ENCODE measurements at places on chromosomes 3 and 15.

DNA sequence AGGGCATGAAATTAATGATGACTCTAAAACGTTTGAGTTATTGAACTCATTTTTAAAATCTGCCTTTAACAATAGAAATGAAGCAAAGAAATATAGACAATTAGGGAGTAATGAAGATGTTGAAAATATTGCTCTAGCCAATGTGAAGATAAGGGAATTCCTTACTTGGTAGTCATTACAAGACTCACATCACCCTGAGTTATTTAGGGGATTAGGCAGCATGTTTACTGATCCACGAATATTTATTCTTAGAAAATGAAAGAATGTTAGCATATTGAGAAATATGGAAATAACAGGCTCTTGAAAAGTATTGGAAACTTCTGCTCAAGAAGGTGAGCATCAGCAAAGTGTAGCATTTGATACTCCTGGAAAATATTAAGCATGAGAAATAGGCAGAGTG lies 398.1 kb upstream of the ARPP21 start:
- no peak for DNase-seq

DNA sequence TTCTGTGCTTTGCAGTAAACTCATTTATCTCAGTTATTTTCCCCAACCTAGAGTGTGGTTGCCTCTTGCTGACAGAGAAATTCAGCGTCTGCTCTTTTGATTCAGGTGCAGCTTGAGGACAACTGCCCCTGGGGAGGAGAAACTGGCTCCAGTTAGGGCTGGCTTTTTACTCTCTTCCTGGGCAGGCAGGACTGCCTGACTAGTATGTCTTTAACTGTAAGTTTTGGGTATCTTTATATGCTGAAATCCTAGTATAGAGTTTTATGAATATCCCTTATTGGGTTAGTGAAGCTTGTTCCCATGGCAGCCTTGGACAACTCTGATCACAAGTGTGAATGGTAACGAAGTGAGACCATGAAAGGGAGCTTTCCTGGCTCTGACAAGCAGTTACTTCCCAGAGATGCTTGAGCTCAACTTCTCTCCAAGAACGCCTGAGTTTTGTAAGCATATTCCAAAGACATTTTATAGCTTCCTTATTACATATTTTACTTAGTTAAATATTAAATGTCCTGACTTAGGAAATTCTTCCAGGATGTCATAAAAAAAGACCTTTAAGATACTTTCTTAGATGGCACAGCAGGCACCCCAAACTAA lies 27.1 kb downstream of the CCNB2 start:
- DNase-seq: no peak

GRCh38 chr3:40911264-40911663 lies 288.0 kb upstream of the CTNNB1 start:
- DNase-seq: no peak

DNA sequence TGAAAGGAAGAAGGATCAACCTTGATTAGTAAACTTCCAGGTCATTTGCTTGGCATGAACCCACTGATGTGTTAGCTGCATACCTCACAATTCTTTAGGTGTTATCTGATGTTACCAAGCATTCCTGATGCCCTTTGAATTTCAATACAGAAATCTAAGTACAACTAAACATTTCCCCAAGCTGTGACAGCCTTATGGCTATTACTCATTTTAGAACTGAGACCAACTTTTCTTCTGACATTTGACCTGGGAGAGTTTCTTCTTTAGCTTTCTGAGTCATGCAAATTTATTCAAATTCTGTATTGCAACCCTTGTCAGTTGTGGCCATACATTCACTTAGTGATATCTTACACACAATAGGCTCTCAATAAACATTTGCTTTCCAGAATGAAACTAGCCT lies 124.3 kb downstream of the TIGIT start:
- DNase-seq: no peak

DNA sequence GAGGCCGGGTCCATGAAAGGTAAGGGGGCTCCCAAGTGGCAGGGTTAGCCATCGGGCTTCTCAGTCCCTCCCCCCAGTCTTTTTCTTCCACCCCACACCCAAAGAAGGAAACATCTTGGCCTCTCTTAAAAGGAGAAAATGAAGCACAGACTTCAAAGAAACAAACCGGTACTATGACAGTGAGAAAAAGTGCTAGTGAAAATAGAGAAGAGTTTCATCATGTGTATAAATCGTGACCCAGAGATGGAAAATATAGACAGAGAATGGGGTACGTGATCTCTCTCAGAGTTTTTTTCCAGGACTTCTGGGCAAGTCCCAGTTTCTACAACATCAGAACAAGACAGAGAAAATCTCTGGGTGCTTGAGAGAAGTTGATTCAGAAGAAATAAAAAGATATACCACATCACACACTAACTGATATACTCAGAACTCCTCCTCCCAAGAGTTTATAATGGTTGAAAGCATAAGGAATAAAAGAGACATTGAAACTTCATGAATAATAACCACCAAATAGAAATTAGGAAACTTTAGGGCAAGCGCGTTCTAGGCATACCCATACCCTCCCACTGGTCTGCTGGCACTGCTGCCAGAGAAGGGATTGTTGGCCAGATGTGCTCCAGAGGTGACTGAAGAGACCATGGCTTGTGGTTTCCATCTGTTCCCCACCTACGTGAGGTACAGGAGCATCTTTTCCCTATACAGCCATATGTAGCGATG lies 318.9 kb upstream of the CHRM5 start:
- no peak for DNase-seq

- no peak for DNase-seq
These were observed 4.0 kb downstream of the PATL2 start for GRCh38 chr15:44706946-44707636.

DNA sequence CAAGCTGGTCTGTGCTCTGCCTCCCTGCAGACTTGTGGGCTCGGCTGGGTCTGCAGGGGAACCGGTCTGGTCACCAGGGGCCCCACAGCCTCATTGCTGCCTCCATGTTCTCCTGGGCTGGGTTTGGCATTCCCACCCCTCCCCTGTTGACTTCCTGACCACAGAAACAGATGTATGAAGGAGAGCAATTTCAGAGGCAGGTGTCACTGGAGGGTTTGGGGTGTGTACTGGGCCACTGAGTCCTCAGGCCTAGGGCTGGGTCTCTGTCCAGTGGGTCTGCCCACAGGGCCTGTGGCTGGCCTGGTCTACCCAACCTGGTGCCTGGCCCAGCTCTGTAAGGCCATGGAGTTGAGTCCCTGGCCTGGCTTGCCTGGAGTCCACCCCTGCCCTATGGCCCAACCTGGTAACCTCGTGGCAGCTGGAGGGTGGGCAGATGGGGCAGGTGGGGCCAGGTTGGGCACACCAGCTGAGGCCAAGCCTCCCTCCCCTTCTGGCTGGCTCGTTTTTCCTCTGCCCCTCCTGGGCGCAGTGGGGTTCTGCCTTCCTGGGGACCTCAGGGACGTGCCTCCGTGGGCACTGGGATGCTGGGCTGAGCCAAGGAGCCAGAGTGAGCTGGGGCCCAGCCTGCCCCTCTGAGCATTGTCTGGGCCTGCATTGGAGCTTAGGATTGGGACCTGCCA lies 20.8 kb downstream of the PLXNA1 start:
- no peak for DNase-seq

DNA sequence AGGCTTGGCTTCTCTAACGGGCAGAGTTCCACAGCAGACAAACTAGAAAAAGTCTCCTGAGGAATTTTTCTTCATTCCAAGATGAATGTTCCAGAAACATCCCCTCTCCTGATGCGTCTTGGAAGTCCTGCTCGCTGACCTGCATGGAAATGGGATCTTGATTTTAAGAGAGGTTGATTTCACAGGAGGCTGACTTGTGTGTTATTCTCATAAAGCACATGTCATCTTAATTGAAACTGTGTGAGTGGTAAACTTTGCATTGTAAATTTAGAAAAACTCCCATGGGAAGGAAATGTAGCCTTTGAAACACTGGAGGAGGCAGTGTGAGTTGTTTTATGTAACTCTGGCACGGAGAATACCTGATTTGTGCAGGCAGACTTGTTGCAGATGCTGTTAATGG lies 337.8 kb upstream of the NR2E3 start:
- no peak for DNase-seq

GRCh38 chr15:67064607-67065530 lies 533 bp upstream of the SMAD3 start:
- DNase-seq: peak; percentile 35

- DNase-seq: no peak
These were observed 29.6 kb upstream of the EHHADH start for GRCh38 chr3:185283374-185283935.

DNA sequence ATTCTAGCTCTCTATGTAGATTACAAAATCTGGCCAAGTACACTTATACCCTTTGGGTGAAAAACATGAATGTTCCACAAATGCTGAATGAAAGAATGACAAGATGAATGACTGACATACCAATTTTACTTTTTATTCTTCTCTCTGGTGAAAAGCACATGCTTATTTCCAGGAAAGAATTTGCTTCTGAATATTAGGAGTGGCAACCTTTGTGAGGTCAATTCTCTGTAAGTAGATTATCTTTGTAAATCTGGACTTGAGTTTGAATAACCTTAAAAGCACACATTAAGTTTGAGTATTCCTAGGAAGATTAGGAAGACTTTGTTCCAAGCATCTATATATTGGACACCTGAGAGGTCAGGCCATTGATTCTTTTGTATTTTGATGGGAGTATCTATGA lies 78.1 kb upstream of the P2RY1 start:
- no peak for DNase-seq

Measured in CD4-positive, alpha-beta T cell treated with Interleukin-12 subunit alpha and Interleukin-12 subunit beta, for 1 hour (primary cell).